Activated T-cell treated with anti-CD3 and anti-CD28 coated beads for 1 hour (primary cell): ENCODE measurements at places on chromosomes 5 and 9.

DNA sequence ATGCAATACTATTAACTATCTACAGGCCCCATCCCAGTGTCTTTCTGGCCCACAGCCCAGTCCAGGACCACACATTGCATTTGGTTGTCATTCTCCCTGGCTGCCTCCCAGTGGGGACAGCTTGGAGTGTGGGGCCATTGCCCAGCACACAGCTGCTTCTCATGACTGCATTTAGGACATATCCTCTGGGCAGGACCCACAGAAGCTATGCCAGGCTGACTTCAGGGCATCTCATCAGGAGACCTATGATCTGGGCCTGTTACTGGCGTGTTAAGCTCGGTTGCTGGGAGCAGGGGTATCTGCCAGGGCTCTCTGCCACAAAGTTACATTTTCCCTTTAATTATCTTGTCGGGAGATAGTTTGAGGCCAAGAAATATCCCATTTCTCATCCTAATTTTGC lies 32.1 kb upstream of the CLPTM1L start:
- DNase-seq = no peak

- DNase-seq = no peak
Observed at GRCh38 chr5:66329078-66329477, 185.0 kb downstream of the SREK1 start.

DNA sequence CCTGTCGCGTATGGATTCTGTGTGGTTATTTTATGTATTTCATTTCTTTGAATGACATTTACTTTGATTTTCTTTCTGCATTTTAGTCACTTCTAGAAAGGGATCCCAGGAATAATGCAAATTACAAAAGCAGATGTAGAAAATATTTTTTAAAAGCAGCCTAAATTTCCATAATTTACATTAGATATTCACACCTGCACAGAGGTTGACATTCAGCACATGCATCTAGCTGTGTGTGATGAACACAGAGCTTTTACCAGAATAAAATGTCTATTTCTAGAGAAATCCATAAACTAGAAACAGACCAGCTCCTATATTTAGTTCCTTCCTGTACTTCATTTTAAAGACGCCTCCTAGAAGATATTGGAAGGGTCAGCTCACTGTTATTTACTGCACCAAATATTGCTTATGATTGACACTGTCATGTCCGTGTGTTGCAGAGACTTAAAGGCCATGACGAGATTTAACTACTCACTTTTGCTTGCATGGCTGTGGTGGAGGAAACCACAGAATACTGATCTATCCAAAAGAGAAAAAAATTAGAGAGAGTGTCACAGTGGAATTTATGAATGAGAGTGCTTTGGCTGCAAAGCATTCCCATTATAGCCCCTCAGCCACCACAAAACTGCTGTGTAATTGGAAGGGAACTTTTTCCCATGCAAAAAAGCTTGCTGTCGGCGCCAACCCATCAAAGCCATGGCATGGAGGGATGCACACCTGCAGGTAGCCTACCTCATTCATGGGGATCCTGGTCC lies 58.1 kb downstream of the EBF1 start:
- no peak for DNase-seq

- no peak for DNase-seq
Observed at GRCh38 chr5:166992874-166993722, 1298.3 kb upstream of the WWC1 start.

DNA sequence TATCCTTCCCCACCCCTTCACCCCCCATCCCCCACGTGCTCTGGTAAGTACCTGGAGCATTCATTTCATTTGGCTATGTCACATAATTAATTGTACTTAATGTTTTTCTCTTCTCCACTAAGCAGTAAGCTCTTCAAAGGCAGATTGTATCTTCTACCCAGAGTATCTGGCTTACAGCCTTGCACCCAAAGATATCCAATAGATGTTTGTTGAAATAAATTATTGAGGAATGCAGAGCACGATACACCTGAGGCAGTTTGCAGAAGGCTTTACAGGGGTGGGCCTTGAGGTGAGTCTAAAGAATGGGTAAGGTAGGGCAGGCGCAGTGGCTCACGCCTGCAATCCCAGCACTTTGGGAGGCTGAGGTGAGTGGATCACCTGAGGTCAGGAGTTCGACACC lies 2.5 kb upstream of the SOWAHA start:
- DNase-seq = no peak

DNA sequence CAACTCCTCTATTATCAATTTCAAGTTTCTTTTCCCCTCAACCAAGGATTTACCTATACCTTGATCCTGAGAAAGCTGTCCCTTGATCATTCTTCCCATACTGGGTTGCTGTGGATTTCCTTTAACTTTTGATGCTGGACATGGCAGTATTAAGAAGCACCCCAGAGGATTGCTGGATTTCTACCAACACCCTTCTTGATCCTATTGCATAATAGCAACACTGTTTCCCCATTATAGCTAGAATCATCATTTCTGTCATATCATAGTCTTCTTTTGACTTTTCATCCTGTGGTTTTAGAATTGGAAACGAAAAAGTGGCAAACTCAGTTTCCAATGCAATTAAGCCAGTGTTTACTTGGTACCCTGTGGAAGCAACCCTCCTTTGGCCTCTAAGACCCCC lies 154.9 kb downstream of the ARRDC3 start:
- no peak for DNase-seq
